ENCODE measurements at places on chromosomes 16 and 17. TPM values are rescaled to one million over a fixed set of nuclear protein-coding genes. Genes with fewer than 3 reads are reported as not detected.

The KRT36 gene
- total RNA-seq: not detected

The WFIKKN2 gene
- total RNA-seq: 0.36 TPM

The IST1 gene
- total RNA-seq: 209 TPM

The TNFSF12 gene
- total RNA-seq: 17.6 TPM

The FBXO39 gene
- 1.5 TPM for total RNA-seq

The CACNG3 gene
- not detected for total RNA-seq

The SP6 gene
- total RNA-seq: 29.3 TPM

The RAB11FIP4 gene
- 28.9 TPM for total RNA-seq

The CDH11 gene
- total RNA-seq: 27.7 TPM

The KRT33B gene
- 10.7 TPM for total RNA-seq

The CPPED1 gene
- total RNA-seq: 13.3 TPM

The ACLY gene
- 72.8 TPM for total RNA-seq
